ENCODE measurements at places on chromosomes 5 and 9.

DNA sequence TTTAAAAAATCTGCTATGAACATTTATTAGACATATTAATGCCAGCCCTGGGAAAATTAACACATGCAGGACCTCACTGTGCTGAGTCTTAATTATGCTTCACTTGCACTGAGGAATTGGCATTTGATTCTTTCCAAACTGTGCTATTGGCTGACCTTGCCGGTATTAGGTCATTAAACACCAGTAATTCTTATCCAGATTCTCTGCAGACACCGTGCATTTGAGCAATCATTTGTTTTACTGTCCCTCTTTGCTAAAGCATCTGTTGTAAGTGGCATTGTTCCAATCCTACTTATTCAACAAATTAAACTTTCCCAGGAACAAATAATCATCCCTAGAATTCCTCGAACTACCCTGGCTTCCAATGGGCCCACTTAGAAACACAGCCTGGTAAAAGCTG lies 145.0 kb downstream of the SLC12A2 start:
- DNase-seq: no peak

GRCh38 chr5:83742089-83742488 lies 21.4 kb upstream of the HAPLN1 start:
- no peak for DNase-seq

DNA sequence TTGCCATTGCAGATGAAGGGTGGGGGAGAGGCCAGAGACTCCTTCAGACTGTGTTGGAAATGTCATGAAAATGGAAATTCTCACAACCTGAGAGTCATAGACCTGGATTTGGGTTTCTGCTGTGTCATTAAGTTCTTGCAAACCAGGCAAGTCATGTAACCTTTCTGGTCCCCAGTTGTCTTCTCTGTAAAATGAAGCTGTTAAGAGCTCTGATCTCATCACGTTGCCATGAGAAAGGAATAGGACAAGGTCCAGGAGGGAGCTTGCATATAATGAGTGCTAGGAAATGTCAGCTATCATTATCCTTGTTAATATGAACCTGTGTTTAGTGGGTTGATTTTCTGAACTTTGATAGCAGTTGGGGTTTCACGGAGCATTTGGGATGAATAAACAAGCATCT lies 59.1 kb downstream of the FGF1 start:
- DNase-seq: no peak

GRCh38 chr9:104934691-104935500 lies 6.9 kb upstream of the ABCA1 start:
- DNase-seq: no peak

DNA sequence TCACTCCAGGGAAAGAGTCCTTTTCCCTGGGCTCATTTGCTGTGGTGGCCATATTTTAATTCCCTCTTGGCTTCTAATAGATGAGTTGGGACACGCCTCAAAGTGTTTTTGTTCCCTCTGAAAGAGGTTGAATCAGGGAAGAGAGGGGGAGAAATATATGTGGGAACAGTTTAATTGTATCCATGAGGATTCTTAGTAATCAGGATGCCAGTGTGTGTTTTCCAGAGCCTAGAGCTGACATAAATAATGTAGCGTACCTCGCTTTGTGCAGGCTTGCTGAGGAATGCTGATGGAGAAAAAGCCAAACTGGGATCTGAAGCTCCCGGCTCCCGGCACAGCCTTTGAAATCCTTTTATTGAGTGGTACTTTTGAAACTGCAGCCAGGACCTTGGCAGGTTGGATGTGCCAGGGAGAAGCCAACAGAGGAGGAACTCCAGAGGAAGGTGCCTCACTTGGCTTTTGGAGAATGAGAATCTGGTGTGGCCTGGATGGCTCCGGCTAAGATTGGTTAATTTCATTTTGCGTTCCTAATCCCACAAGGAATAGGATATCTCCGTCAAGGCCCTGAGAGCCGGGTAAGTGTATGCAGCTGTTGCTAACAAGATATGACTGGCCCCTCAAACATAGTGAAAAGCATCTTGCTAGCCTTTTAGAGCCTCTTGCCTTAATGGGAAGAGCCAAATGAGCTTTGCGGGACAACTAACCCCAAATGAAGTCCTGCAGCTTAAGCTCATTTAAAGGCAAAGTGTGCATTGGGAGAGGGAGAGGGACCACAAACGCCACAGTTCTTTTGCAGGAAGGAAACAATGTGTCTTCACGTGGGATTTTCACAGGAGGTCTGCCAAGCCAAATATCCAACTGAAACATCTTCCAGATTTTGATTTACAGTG lies 471.1 kb upstream of the WWC1 start:
- no peak for DNase-seq

DNA sequence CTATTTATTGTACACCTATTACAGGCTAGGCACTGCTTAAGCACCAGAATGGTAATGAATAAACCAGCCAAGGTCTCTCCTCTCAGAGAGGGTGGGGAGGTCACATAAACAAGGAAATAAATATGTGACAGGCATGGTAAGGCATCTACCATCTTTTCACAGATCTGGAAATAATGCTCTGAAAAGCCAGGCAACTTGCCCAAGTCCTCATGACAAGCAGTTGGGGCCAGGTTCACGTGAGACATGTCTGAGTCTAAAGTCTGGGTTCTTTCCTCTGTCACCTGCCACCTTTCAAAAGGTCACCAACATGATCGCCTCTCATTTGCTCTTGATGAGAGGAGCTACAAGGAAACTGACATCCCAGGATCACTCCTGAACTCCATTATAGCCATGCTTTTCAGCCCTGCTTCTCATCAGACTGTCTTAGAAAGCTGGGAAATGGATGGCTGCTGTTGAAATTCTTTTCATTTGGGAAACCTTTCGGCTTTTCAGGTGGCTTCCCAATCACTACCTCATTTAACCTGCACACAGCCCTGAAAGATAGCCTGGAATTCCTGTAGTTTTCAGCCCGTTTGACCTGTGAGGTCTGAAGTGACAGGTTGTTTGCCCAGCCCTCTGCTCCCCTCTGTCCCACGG lies 123.1 kb downstream of the CRB2 start:
- no peak for DNase-seq

GRCh38 chr5:58002323-58002722 lies 457.6 kb downstream of the PLK2 start:
- DNase-seq: no peak

- DNase-seq: no peak
Measured at GRCh38 chr5:159082474-159082873, 17.2 kb downstream of the EBF1 start.

GRCh38 chr5:4191703-4192102 lies 596.1 kb downstream of the IRX1 start:
- no peak for DNase-seq

DNA sequence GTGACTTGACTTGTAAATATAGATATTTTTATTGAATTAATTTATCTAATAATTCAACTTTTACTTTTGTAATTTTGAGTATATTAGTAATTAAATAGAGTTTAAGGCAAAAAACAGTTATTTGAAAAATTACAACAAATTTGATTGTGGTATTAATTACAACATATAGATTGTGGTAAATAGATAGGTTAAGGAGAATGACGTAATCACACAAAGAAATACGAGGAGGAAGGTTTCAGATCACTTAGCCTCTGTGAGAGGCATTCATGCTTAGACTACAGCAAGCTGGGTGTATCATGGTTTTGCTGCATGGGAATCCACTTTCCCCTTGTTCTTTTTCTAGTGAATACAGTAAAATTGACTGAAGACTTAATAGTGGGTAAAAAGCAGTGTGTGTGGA lies 878.4 kb upstream of the EDIL3 start:
- no peak for DNase-seq

GRCh38 chr5:56123531-56124243 lies 109.4 kb downstream of the ANKRD55 start:
- DNase-seq: no peak

GRCh38 chr5:137615171-137615775 lies 116.1 kb upstream of the SPOCK1 start:
- peak; percentile 60 for DNase-seq

GRCh38 chr5:89968958-89969381 lies 440.6 kb downstream of the CETN3 start:
- no peak for DNase-seq

DNA sequence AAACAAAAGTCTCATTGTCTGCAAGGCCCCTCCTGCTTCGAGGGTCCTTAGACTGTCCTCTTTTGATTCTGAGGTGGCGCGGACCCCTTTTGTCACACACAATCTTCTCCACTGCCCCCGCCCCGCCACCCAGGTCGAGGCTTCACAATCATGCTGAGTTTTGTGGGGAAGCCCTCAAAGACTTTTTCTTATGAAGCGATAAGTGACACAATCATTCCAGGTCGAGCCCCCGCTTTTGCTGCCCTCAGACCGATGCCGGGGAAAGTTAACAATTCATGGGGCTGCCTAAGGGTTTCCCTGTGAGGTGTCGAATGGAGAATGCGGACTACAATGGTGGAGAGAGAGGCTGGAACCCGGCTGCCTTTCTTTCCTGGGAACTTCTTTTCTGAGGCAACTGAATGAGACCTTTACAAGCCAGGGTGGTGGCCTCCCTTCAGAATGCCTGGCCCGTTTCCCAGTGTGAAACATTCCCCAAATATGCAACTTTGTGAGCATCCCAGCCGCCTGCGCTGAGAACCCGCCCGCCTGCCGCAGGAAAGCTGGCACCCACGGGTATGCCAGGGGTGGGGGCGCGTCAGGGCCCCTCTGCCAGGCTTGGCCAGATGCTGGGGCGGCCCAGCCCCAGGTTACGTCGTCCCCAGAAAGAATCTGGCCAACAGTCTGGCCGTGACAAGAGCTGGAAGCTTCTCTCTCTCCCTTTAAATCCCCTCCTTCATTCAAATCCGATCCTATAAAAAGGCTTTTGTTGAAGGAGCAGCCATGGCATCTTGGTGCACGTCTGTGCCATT lies 71.9 kb downstream of the MAP1B start:
- no peak for DNase-seq

DNA sequence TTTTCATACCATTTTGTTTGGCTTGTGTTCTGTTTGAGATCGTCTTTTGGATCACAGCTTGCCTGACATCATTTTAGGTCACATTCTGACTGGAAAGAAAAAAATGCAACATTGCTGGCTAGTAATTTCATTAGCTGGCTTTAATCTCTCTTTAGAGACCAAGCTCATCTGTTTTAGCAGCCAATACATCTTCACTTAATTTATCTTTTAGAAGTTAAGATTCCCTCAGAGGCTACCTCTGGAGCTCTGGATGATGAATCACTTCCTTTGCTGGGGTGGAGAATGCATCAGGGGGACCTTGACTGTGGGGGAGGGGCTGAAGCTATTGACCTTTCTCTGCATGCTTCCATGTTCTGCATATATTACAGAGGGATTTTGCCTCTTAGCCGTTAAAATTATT lies 181.5 kb upstream of the OTULINL start:
- DNase-seq: no peak

DNA sequence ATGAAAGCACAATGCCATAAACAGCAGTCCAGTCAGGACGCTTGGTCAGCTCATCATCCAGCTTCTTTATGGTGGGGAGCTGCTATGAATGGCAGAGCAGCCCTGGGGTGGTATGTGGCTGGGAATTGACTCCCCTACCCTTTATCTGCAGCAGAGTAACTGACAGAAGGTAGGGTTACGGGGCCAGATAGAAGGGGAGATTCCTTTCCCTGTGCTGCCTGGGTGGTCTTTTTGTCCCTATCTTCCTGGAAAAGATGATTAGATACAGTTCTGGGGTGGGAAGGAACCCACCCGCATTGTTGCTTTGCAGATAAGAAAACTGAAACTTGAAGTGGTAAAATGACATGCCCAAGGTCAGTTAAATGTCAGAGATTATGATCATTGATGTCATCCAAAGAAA lies 405.5 kb downstream of the ARHGEF28 start:
- DNase-seq: no peak

DNA sequence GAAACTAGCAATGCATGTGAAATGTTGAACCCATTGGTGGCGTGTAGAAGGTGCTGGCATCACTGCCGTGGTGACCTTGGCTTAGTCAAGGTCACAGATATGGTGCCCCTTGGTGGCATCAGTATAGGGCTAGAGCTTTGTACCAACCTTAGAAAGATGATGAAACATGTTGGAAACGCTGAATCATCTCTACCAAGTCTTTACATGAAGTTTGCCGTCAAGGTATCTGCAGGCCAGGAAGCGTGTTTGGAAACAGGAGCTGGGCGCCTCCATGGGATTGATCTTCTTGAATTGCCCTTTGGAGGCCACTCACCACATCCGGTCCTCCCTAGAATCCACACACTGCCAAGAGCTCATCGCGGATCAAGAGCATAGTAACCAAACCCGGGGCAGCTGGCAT lies 16.9 kb upstream of the BOD1 start:
- no peak for DNase-seq

GRCh38 chr9:130138791-130139190 lies 33.4 kb upstream of the NCS1 start:
- DNase-seq: no peak

GRCh38 chr9:116644091-116644688 lies 42.9 kb upstream of the TRIM32 start:
- no peak for DNase-seq

DNA sequence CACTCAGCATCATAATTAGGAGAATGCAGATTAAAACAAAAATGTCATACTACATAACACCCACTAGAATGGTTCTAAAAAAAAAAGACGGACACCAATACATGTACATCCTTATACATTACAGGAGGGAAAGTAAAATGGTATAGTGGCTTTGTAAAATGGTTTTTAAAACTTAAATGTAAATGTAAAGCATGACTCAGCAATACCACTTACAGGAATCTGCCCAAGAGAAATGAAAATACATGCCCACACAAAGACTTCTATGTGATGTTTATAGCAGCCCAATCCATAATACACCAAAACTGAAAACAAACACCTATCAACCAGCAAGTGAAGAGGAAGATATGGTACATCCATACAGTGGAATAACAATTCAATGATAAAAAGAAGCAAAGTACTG lies 939.1 kb upstream of the ACO1 start:
- no peak for DNase-seq

- DNase-seq: no peak
Measured at GRCh38 chr5:78566747-78567425, 81.7 kb downstream of the LHFPL2 start.

DNA sequence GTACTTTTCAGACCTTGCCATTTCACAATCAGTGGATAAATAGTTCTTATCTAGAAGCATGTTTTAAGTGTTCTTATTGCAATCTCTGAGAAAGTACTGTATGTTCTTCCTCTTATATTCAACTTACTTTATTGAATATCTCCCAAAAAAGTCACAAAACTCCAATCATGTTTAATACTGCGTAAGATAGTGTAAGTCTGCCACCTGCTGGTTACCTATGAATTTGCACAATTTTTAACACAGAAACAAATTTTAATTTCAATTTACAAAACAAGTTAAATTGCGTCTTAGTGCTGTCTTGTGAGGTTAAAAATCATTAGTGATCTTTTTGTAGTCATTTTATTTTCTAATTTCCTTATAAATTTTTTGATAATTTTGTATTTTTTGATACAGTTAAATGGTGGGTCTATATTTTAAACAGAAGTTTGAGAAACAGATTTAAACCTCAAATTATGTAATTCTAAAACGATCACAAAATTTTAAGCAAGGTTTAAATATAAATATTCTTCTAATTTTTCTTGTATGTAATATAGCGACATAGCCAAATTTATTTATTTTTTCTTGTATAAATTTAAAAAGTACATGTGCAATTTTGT lies 115.8 kb downstream of the EMB start:
- DNase-seq: no peak

GRCh38 chr5:57172466-57173318 lies 1.2 kb upstream of the GPBP1 start:
- no peak for DNase-seq

GRCh38 chr5:68953875-68954617 lies 139.8 kb upstream of the SLC30A5 start:
- DNase-seq: no peak
